Natural killer cell treated with Interleukin-12 subunit alpha and Interleukin-12 subunit beta and Interleukin-15 and Interleukin-18, amount 100 ng/mL, for 72 hours (primary cell): ENCODE measurements at places on chromosomes 3 and 15.

DNA sequence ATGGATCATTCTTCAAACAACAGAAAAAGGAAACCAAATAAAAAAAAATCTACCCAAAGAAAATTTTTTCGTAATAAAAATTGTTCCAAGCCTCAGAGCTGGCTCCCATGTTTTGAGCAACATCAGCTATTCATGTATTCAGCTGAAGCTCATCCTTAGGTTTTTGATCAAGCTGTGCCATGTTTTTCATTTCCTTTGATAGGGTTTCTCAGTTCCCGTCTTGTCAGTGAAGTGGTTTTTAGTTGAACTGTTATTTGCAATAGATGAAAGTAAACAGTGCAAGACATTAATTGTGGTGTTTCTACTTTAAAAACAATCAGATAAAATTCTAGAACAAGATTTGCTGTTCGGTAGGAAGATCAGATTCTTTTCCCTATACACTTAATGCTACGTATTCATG is 55.4 kb upstream of the SPTSSB start:
- H3K36me3 ChIP-seq, result no peaks in the 10 kb centered on the region
- DNase-seq, result no peak
- H3K4me3 ChIP-seq, result no peak overlapping the region
- no peak overlapping the region for H3K27ac ChIP-seq
- H3K4me1 ChIP-seq, result no peaks in the 10 kb centered on the region

DNA sequence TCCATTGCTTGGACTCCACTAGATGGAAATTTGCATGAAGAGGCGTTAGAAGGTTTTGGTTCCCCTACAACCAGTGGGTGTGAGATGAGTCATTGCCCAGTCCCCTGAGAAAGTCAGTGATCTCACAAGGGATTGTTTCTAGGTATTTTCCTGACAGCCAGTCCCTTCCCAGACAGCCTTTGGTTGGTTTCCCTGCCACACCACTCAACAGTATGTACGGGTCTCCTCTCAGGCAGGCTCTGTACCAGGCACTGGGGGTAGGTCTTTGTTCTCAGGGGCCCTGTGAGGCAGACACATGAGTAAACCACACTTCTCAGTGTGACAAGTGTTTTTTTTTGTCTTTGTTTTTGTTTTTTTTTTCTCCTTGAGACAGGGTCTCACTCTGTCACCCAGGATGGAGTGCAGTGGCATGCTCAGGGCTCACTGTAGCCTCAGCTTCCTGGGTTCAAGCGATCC is 4.0 kb downstream of the LAMP3 start:
- DNase-seq, result peak; percentile 78
- H3K4me3 ChIP-seq, result no peak overlapping the region
- H3K27me3 ChIP-seq, result peaks cover 16% of the 10 kb centered on the region
- H3K27ac ChIP-seq, result peak overlapping the region; percentile 79
- H3K36me3 ChIP-seq, result no peaks in the 10 kb centered on the region

- H3K4me3 ChIP-seq, result no peak within 1 kb of the TSS
- peaks cover 4% of the 10 kb centered on the region for H3K4me1 ChIP-seq
- H3K27ac ChIP-seq, result no peak within 1 kb of the TSS
- peaks cover 21% of the 10 kb centered on the region for H3K36me3 ChIP-seq
- DNase-seq, result no peak
Measured at GRCh38 chr15:65115086-65115485, at the start of gene UBAP1L. Gene UBAP1L (minus strand): TSS chr15:65115200. CDS start chr15:65106215, 8,985 bp downstream.

GRCh38 chr15:60536314-60536713 is 57.4 kb upstream of the ICE2 start:
- no peak for DNase-seq
- peak overlapping the region; percentile 97 for H3K27ac ChIP-seq
- H3K36me3 ChIP-seq, result peaks cover 14% of the 10 kb centered on the region
- peak overlapping the region; percentile 16 for H3K4me3 ChIP-seq
- H3K4me1 ChIP-seq, result peaks cover 77% of the 10 kb centered on the region
- no peaks in the 10 kb centered on the region for H3K27me3 ChIP-seq

GRCh38 chr3:157043771-157044170 is 116.2 kb downstream of the CCNL1 start:
- H3K4me3 ChIP-seq, result no peak overlapping the region
- DNase-seq, result no peak

GRCh38 chr3:40054568-40055222 is 245.3 kb downstream of the MYRIP start:
- no peak for DNase-seq
- H3K36me3 ChIP-seq, result no peaks in the 10 kb centered on the region
- no peak overlapping the region for H3K4me3 ChIP-seq
- H3K4me1 ChIP-seq, result no peaks in the 10 kb centered on the region
- H3K27ac ChIP-seq, result no peak overlapping the region

GRCh38 chr3:48402281-48402732 is 27.6 kb downstream of the PLXNB1 start:
- H3K36me3 ChIP-seq, result no peaks in the 10 kb centered on the region
- no peak for DNase-seq
- H3K27ac ChIP-seq, result no peak overlapping the region
- no peak overlapping the region for H3K4me3 ChIP-seq
- peaks cover 4% of the 10 kb centered on the region for H3K4me1 ChIP-seq

DNA sequence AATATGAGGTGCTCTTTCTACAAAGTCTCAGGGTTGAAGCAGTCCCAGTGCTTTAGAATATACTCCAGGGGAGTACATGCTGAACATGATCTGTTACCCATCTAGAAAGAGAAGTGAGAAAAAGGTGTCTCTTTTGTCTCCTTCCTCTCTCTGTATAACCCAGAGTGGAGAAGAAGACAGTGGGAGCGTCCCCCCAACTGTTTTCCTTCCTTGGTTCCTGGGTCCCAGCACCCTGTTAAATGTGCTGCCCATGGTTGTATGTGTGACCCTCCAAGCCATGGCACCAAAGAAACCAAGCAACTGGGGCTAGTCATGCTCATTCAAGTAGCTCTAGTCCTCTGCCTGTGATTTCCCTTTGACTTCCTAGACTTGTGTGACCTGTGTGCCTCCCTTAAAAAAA is 683.7 kb downstream of the TBL1XR1 start:
- H3K27ac ChIP-seq, result no peak overlapping the region
- peaks cover 24% of the 10 kb centered on the region for H3K36me3 ChIP-seq
- no peak overlapping the region for H3K4me3 ChIP-seq

- H3K27me3 ChIP-seq, result no peaks in the 10 kb centered on the region
- peak overlapping the region; percentile 67 for H3K27ac ChIP-seq
- no peak for DNase-seq
- H3K4me3 ChIP-seq, result peak overlapping the region; percentile 80
- peaks cover 12% of the 10 kb centered on the region for H3K4me1 ChIP-seq
Measured at GRCh38 chr3:186772281-186772694, 11.1 kb upstream of the EIF4A2 start.

DNA sequence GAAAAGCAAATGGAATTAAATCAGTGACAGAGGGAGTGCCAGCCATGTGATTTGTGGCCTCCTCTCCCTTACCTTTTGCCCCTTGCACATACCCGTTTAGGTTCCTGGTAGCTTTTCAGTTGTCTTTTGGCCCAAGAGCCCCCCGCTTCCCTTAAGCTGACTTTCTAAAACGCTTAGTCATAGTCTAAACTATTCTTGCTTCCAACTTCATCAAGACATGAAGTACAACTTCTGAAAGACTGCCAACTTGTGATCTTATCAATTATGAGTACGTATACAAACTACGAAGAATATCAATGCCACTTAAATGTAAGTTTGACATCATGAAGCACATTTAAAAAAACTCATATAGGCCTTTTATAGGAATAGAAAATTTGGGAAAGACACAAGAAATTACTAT is 61.9 kb downstream of the EIF3J start:
- peaks cover 6% of the 10 kb centered on the region for H3K4me1 ChIP-seq
- H3K36me3 ChIP-seq, result peaks cover 18% of the 10 kb centered on the region
- no peak overlapping the region for H3K4me3 ChIP-seq
- peak overlapping the region; percentile 62 for H3K27ac ChIP-seq
- H3K27me3 ChIP-seq, result no peaks in the 10 kb centered on the region

GRCh38 chr15:57762302-57762701 is 55.8 kb downstream of the POLR2M start:
- H3K4me3 ChIP-seq, result no peak overlapping the region
- H3K27me3 ChIP-seq, result peaks cover 13% of the 10 kb centered on the region
- H3K27ac ChIP-seq, result no peak overlapping the region
- DNase-seq, result no peak

- peak overlapping the region; percentile 68 for H3K4me3 ChIP-seq
- H3K4me1 ChIP-seq, result peaks cover 58% of the 10 kb centered on the region
- H3K27ac ChIP-seq, result peak overlapping the region; percentile 44
- no peaks in the 10 kb centered on the region for H3K36me3 ChIP-seq
Measured at GRCh38 chr3:136186846-136187245, 9.3 kb downstream of the MSL2 start.

GRCh38 chr3:11539218-11539617 is 104.5 kb downstream of the VGLL4 start:
- no peaks in the 10 kb centered on the region for H3K36me3 ChIP-seq
- no peak for DNase-seq
- H3K4me3 ChIP-seq, result no peak overlapping the region
- no peak overlapping the region for H3K27ac ChIP-seq
- H3K27me3 ChIP-seq, result no peaks in the 10 kb centered on the region

GRCh38 chr15:70435872-70436271 is 327.5 kb downstream of the UACA start:
- H3K4me1 ChIP-seq, result peaks cover 7% of the 10 kb centered on the region
- no peak overlapping the region for H3K27ac ChIP-seq
- DNase-seq, result no peak

DNA sequence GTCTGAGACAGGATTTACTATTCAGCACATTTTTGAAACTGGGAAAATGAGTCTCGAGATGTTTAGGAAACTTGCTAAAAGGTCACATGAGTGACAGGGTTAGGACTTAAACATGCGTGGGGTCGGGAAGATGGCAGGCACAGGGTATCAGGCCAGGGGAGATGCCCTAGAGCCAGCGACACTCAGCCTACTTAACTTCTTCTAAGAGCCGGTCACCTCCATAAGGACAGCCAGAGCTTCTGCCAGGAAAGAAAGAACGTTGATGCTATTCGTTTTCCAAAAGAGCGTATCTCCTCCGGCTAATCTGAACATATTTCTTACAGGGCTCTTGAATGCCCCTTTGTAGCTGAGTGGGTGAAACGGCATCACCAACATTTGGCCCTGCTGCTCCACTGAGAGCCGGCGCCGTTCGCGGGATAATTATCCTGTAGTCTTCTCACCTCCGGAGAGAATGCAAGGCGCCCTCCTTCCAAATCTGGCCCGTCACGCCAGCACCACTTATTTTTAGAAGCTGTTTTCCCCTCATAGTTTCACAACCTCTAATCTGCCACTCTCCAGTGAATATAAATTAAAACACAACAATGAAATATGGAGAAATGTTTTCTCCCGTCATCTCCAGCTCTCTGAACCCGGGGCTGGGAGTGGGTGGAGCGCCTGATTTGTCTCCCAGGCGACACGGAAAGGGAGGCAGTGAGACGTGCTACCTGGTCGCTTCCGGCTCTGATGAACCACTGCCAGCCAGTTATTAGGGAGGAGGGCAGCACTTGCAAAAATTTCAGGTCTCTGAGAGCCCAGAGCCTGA is 58.5 kb downstream of the LIPC start:
- H3K4me1 ChIP-seq, result peaks cover 20% of the 10 kb centered on the region
- H3K4me3 ChIP-seq, result no peak overlapping the region
- peak overlapping the region; percentile 39 for H3K27ac ChIP-seq
- no peaks in the 10 kb centered on the region for H3K36me3 ChIP-seq

- peak overlapping the region; percentile 67 for H3K4me3 ChIP-seq
- peaks cover 27% of the 10 kb centered on the region for H3K4me1 ChIP-seq
- H3K36me3 ChIP-seq, result no peaks in the 10 kb centered on the region
Measured at GRCh38 chr3:133448478-133449122, 48.7 kb downstream of the BFSP2 start.

GRCh38 chr3:147493666-147494065 is 84.5 kb downstream of the ZIC1 start:
- no peak overlapping the region for H3K27ac ChIP-seq
- no peak for DNase-seq
- H3K27me3 ChIP-seq, result no peaks in the 10 kb centered on the region
- no peak overlapping the region for H3K4me3 ChIP-seq

DNA sequence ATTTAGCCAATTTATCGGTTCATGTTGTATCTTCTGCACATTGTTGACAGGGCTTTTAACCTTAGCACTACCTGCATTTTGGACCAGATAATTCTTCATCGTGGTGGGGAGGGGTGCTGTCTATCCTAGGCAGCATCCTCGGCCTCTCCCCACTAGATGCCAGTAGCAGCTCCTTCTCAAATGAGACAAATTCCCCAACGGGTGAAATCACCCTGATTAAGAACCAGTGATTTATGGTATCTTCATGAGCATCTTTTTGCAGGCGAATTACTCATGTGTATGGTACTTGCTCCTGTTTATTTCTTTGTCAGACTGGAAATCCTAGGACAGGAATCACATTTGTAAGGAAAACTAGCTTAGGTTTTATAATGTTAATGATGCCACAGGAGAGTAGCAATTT is 68.0 kb downstream of the C3orf70 start:
- no peak for DNase-seq
- H3K27me3 ChIP-seq, result peaks cover 6% of the 10 kb centered on the region
- H3K4me1 ChIP-seq, result no peaks in the 10 kb centered on the region
- H3K4me3 ChIP-seq, result no peak overlapping the region
- H3K27ac ChIP-seq, result no peak overlapping the region
